ENCODE measurements at places on chromosomes 12 and 14. TPM values are rescaled to one million over a fixed set of nuclear protein-coding genes. Genes with fewer than 3 reads are reported as not detected.

DNA sequence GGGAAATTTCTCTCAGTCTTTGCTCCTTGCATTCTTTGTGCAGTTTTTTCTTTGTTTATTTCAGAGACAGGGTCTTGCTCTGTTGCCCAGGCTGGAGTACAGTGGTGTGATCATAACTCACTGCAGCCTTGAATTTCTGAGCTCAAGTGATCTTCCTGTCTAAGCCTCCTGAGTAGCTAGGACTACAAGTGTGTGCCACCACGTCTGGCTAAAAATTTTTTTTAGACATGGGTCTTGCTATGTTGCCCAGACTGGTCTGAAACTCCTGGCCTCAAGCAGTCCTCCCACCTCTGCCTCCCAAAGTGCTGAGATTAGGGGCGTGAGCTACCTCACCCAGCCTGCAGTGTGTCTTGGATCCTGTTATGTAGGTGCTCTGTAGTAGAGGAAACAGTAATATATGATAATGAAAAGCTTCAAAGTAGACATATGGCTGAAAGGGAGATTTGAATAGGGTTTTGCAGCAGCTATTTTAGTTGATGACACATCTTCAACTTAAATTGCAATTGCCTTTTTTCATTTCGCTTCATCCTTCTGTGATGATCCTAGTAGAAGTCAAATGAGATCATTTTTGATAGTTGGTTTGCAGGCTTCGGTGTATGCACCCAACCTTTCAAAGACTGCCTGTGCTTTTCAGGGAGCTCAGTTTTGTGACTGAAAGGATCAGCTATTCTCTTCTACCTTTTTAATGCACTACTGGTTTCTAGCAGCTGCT, 75.4 kb downstream of the FUT8 start:
- no peak for DNase-seq

The PTPRB gene
- total RNA-seq = 0.69 TPM

DNA sequence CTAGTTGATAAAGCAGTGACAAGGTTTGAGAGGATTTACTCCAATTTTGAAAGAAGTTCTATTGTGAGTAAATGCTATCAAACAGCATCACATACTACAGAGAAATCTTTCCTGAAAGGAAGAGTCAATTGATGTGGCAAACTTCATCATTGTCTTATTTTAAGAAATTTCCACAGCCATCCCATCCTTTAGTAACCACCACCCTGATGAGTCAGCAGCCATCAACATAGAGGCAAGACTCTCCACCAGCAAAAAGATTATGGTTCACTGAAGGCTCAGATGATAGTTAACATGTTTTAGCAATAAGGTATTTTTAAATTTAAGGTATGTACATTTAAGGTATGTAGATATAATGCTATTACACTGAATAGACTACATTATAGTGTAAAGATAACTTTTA, 122.1 kb upstream of the ARHGAP5 start:
- DNase-seq = no peak

DNA sequence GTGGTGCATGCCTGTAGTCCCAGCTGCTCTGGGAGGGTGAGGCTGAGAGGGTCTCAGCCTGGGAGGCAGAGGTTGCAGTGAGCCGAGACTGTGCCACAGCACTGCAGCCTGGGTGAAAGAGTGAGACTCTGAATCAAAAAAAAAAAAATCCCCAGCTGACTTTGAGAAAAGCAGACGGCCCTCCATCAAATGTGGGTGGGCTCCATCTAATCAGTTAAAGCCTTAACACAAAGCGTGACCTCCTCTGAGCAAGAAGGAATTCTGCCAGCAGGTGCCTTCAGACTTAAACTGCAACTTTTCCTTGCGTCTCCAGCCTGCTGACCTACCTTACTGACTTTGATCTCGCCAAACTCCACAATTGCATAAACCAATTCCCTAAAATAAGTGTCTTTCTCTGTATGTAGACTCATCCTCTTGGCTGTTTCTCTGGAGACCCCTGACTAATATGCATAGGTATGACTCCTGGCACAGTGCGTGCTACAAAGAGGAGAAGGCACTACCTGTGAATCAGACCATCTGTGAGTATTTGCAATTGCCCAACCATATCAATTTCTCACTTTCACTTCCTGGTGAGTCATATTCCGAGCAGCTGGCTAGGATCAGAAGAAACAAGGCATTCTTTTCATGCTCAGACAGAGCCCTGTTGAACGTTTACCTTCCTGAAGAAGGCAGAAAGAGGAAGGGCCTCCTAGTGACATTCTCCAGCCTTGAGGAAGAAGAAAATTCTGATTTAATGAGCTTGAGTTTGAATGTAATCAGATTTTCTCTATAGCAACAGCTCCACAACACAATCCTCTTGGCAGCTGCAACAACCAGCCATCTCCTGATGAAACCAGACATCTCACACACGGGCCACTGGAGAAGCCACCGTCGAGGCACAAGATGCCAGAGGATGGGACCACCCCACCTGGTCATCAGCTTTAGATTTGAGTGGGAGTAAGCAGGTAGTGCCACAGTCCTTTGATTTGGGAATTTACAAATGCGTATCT, 54.3 kb downstream of the CLMN start:
- DNase-seq = peak; percentile 99

DNA sequence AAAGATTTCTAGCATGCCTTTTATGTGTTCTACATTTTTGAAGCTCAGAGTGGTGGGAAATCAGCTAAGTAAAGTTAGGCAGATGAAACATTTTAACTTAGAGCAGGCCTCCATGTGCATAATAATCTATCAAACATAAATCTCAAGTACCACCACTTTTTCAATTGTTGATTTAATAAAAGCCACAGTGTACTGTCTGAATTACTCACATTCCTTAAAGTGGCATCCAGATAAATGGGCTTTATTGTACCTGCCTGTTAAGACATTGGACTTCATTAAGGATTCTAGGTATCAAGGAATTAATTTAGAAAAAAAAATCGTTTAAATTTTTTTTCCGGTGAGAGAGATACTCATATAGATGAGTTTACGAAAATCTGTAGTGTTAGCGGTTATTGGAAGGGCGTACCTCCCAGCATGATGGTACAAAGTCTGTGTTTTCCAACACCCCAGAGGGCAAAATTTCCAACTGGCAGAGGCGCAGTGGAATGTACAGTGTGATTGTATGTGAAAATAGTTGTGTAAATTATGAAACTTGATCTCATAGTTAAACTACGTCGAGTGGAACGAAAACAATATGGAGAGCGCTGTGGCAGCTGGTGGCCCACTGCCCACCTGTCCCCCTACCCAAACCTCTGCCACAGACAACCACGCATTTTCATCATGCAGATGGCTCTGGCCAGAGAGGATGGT, 25.0 kb downstream of the ELK3 start:
- peak; percentile 82 for DNase-seq

GRCh38 chr12:78977304-78977867, 112.8 kb downstream of the SYT1 start:
- DNase-seq = no peak

DNA sequence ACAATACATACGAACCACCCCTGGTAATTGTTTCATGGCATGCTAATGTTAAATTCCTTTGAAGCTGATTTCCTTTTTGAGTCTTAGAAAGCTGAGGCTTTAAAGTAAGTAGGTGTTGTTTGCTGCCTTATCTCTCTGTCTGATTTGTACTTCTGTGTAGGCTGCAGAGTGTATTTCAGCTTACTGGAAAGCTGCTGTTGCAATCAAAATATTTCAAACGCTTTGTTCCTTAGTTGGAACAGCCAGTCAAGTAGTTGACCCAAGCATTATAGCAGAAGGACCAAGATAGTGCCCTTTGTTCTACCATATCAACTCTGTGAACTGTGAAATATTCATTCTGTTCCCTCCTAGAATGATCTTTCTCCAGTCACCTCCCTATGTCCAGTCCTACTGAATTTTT, 3.1 kb downstream of the PKP2 start:
- no peak for DNase-seq

GRCh38 chr14:99234961-99235571, 36.9 kb downstream of the BCL11B start:
- DNase-seq = no peak

DNA sequence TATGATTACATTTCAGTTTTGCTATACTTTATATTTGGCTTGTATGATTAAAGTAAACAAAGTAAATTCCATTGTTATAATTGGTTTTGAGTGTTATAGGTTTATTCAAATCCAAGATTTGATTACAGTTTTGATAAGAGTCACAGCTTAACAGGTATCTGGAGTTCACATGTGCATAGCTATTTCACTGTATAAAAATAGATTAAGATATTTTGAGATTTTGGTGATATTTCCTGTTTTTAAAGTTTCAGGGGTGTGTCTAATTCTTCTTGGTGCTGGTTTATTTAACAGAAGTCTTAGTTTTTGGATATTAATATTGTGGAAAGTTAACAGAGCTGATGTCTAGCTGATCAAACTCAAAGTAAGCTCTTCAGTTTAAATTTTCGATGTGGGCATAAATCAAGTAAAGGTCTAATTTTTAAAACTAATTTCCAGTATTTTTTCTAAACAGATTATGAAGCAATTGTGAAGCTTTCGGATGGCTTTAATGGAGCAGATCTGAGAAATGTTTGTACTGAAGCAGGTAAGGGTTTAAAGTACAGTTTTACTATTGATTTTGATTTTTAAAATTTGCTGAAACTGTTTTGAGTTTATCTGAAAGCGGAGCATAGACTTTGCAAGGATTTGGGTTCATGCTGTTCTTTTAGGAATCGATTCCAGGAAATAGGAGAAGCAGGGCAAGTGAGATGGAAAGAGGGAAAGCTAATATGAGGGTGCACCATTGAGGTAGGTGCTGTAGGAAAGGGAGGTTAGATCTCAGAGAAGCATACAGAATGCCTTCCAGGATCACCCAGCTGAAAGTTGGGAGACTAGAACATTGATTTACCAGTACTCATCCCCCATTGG, 6.2 kb upstream of the STYX start:
- DNase-seq = no peak

DNA sequence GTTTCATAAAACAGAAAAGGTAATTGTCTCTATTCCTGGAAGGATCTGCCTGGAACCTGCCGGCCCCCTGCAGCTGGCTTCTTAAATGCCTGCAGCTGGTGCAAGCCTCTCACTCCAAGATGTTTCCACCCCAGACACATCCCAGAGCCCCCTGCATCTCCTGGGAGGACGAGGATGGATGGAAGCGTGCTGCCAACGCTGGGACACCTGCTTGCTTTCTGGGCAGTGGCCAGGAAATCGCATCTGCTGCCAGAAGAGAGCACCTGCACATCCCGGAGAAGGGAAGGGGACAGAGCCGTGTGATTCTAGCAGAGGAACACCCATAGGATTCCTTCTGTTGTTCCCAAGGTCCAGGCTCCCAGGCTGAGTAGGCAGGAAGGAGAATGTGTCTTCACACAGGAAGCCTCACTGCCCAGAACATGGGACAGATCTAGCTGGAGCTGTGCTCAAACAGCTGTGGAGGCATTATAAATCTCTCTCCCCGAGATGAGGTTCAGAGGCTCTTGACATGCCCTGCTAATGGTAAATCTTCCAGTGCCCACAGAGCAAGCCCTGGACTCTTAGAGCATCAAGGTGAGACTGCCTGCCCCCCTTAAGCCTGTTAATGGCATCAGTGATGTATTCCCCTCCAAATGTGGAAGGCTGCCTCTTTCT, 138.8 kb upstream of the MAP1LC3B2 start:
- DNase-seq = no peak

DNA sequence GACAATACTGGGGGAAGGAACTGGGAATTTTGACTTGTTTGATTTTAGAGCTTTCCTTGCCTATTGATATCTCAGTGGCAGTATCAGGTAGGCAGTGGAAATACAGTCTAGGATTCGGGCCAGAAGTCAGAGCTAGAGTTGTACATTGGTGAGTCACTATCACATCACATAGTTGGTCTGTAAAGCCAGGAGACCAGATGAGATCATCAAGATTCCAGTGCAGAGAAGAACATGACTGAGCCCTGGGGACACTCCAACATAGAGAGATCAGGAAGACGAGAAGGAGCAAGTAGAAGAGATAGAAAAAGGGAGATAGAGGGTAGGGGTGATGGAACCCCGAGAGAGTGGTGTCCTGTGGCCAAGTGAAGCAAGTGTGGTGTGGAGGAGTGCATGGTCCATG, 46.6 kb upstream of the NR1H4 start:
- DNase-seq = peak; percentile 67

DNA sequence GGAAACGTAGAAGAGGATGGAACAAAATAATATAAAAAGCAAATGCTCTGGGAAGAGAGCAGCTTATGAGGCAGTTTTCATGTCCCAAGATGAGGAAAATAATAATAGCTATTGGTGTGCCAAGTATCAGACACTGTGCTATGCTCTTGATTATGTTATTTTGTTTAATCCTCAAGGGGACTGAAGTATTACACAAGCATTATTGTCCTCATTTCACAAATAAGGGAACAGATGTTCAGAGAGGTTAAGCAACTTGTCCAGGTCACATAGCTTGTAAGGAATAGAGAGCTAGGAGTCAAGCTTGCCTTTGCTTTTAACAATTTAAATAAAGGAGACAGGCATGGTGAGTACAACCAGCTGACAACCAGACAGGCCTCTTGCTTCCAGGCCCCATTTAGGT, 26.9 kb upstream of the LTBP2 start:
- no peak for DNase-seq

The ADAMTS20 gene
- not detected for total RNA-seq

GRCh38 chr12:20099395-20100183, 268.7 kb upstream of the PDE3A start:
- DNase-seq = no peak

GRCh38 chr12:76713986-76714385, 49.9 kb upstream of the ZDHHC17 start:
- no peak for DNase-seq

GRCh38 chr14:87690076-87690613, 302.8 kb downstream of the GALC start:
- DNase-seq = no peak

DNA sequence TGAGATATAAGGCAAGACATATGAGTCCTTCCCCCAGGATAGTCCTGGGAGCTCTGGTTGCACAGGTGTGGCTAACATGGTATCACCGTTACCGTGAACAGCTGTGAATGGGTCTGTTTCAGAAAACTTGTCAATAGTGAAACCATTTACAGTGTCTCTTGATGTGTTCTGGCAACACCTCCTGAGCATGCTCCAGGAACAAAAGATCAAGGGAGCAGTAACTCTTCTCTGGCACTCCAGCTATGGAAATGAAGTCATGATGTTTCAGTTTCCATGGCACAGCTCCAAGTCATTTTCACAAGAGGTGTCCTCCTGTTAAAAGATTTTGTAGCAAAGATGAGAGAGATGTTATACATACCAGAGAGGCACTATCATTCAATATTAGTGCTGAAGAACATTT, 253.7 kb downstream of the SNAPC1 start:
- peak; percentile 53 for DNase-seq

DNA sequence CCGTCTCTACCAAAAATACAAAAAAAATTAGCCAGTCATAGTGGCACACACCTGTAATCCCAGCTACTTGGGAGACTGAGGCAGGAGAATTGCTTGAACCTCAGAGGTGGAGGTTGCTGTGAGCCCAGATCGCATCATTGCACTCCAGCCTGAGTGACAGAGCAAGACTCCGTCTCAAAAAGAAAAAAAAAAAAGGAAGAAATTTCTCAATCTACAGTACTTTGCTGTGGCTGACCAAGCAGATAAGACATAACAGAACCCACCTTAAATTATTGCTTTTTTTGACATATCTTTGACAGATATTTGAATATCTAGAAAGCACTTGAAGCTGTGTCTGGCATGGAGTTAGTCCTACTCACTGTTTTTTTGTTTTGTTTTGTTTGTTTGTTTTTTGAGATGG, 34.9 kb upstream of the HNF1A start:
- no peak for DNase-seq

Measured in MCF 10A (cell line).